Esophagus squamous epithelium (tissue), 5 donors: ENCODE measurements at places on chromosomes 3 and 15.

GRCh38 chr3:59258550-59259260 lies 208.9 kb upstream of the CFAP20DC start:
- no peaks in the 10 kb centered on the region for H3K4me1 ChIP-seq
- H3K27ac ChIP-seq = no peak overlapping the region
- no peak overlapping the region for H3K4me3 ChIP-seq
- no peaks in the 10 kb centered on the region for H3K36me3 ChIP-seq
- DNase-seq = no peak

GRCh38 chr3:156395961-156396710 lies 158.8 kb downstream of the SSR3 start:
- H3K27me3 ChIP-seq = no peaks in the 10 kb centered on the region
- DNase-seq = no peak
- no peaks in the 10 kb centered on the region for H3K36me3 ChIP-seq
- no peaks in the 10 kb centered on the region for H3K4me1 ChIP-seq
- no peak overlapping the region for H3K27ac ChIP-seq

DNA sequence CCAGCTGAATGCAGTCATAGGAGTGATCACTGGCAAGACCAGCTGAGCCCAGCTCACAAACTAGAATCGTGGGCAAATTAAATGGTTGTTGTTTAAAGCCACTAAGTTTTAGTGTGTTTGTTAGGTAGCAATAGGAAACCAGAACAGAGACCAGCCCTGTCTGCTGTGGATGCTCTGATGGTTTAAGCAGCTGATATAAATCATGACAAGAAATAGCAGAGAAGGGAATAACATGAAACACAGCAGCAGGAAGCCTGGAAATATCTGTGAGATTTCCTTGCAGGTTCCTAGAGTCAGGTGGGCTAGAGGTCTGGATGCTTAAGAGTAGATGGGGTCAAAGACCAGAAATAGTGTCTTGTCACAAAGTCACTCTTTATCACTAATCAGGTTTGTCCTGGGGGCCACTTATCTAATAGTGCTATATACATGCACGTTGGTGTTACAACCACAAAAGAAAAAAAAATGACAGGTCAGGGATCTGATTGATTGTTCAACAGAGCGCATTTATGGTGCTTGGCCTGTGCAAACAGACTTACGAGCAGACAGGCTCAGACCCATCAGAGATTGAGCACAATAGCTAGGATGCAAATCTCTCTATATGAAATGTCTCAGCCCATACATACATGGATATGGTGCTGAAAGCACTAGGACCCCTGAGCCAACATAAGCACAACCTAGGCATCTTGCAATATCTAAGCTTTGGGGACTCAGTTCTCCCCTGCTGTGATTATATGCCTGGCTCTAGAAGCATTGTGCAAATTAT lies 967.7 kb downstream of the AGBL1 start:
- no peaks in the 10 kb centered on the region for H3K36me3 ChIP-seq
- H3K4me3 ChIP-seq = no peak overlapping the region
- no peak for DNase-seq

DNA sequence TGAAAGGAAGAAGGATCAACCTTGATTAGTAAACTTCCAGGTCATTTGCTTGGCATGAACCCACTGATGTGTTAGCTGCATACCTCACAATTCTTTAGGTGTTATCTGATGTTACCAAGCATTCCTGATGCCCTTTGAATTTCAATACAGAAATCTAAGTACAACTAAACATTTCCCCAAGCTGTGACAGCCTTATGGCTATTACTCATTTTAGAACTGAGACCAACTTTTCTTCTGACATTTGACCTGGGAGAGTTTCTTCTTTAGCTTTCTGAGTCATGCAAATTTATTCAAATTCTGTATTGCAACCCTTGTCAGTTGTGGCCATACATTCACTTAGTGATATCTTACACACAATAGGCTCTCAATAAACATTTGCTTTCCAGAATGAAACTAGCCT lies 124.3 kb downstream of the TIGIT start:
- H3K27me3 ChIP-seq = no peaks in the 10 kb centered on the region
- no peaks in the 10 kb centered on the region for H3K4me1 ChIP-seq
- H3K4me3 ChIP-seq = no peak overlapping the region
- no peaks in the 10 kb centered on the region for H3K36me3 ChIP-seq
- H3K27ac ChIP-seq = no peak overlapping the region
- no peak for DNase-seq

GRCh38 chr3:132034097-132034485 lies 723 bp downstream of the CPNE4 start:
- H3K27ac ChIP-seq = no peak overlapping the region
- H3K36me3 ChIP-seq = no peaks in the 10 kb centered on the region
- no peak for DNase-seq
- no peaks in the 10 kb centered on the region for H3K27me3 ChIP-seq
- no peaks in the 10 kb centered on the region for H3K4me1 ChIP-seq
- peak overlapping the region; percentile 3 for H3K4me3 ChIP-seq

- no peak for DNase-seq
- peaks cover 6% of the 10 kb centered on the region for H3K27me3 ChIP-seq
- no peak overlapping the region for H3K27ac ChIP-seq
Observed at GRCh38 chr15:57384816-57385215, 8.5 kb downstream of the CGNL1 start.

DNA sequence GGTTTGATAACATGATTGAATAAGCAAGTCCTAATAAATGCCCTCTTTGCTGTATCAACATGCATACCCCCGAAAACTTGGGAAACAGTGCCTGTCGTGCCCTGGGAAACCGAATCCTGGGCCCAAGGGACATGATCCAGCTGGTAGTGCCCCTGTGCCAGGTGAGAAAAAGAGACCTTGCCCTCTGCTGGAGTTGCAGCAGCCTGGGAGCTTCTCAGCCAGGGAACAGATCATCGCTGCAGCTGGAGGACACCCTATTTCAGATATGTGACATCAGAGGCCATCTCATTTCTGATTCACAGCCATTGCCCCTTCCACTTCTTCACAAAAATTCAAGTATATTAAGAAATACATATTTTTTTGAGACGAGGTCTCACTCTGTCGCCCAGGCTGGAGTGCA lies 32.3 kb downstream of the STOML1 start:
- no peaks in the 10 kb centered on the region for H3K36me3 ChIP-seq
- H3K27me3 ChIP-seq = no peaks in the 10 kb centered on the region
- H3K27ac ChIP-seq = no peak overlapping the region
- no peak for DNase-seq
- H3K4me3 ChIP-seq = no peak overlapping the region

- H3K4me1 ChIP-seq = no peaks in the 10 kb centered on the region
- no peak for DNase-seq
- H3K27ac ChIP-seq = no peak overlapping the region
- no peaks in the 10 kb centered on the region for H3K27me3 ChIP-seq
- H3K36me3 ChIP-seq = no peaks in the 10 kb centered on the region
Observed at GRCh38 chr3:76242886-76243753, 457.8 kb upstream of the ZNF717 start.

DNA sequence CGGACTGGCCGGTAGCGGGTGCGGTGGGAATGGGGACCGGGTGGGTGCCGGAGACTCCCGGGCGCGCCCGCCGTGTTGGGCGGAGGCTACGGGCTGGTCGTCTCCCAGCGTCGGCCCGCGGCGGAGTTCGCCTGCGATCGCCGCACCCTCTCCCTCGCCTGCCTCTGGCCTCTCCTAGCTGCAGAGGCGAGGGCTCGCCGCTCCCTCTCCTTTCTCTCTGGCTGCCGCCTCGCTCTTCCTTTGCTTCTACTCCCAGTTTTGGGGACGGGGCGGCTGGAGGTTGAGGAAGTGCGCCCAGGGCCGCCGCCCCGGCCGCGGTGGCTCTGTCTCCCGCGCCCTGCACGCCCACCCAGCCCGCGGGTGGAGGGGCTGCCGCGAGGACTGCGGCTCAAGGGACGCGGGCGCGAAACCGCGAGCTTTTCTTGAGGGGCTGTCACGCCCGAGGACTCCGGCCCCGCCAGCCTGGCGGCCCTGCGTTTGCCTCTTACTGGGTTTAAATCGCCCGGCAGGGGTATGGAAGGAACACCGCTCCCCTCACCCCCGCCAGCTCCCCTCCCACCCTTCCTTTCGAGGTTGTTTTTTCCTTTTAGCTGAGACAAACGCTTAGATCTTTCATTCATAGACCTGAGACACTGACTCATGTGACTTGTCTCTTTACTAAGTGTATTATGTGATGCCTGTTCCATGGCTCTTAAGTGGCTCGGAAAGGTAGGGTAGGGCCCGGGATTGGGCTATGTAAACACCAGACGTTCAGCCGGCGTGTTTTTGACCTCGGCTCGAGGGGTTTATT lies 654 bp downstream of the PIK3CA start:
- H3K27ac ChIP-seq = peak overlapping the region; percentile 96
- DNase-seq = no peak
- peak overlapping the region; percentile 61 for H3K4me3 ChIP-seq
- H3K4me1 ChIP-seq = peaks cover 46% of the 10 kb centered on the region

- peaks cover 76% of the 10 kb centered on the region for H3K4me1 ChIP-seq
- no peaks in the 10 kb centered on the region for H3K27me3 ChIP-seq
- H3K36me3 ChIP-seq = no peaks in the 10 kb centered on the region
- peak overlapping the region; percentile 76 for H3K27ac ChIP-seq
- no peak for DNase-seq
Observed at GRCh38 chr3:195208183-195208582, 62.8 kb downstream of the XXYLT1 start.

GRCh38 chr15:51681303-51681963 lies at the start of gene SCG3:
SCG3 (plus strand) TSS chr15:51681503; CDS start chr15:51681756, 253 bp downstream.
- no peaks in the 10 kb centered on the region for H3K36me3 ChIP-seq
- DNase-seq = peak; percentile 5
- no peaks in the 10 kb centered on the region for H3K27me3 ChIP-seq

GRCh38 chr15:58546635-58547627 lies 115.1 kb downstream of the LIPC start:
- H3K4me3 ChIP-seq = no peak overlapping the region
- no peaks in the 10 kb centered on the region for H3K27me3 ChIP-seq
- H3K4me1 ChIP-seq = peaks cover 30% of the 10 kb centered on the region
- no peak for DNase-seq
- peak overlapping the region; percentile 16 for H3K27ac ChIP-seq
- H3K36me3 ChIP-seq = no peaks in the 10 kb centered on the region

DNA sequence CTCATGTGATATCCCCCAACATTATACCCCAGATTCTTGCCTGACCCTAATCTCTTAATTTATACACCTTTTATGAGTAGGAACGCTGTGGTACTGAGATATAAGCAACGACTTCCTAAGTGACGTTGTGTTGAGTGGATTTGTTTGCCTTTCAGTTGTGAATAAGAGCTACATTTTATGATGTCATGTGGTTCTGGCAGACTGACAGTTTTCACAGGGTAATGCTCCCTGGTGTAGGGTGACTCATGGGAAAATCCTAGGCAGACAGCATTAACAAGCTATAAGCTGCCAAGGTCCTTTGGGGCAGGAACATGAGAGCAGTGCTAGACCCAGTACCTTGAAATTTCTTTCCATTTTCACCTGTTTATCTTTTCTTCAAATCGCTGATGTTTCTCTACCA lies 11.2 kb downstream of the C3orf52 start:
- peaks cover 13% of the 10 kb centered on the region for H3K4me1 ChIP-seq
- H3K27ac ChIP-seq = peak overlapping the region; percentile 10
- H3K27me3 ChIP-seq = no peaks in the 10 kb centered on the region
- H3K36me3 ChIP-seq = no peaks in the 10 kb centered on the region
- no peak overlapping the region for H3K4me3 ChIP-seq
- no peak for DNase-seq

DNA sequence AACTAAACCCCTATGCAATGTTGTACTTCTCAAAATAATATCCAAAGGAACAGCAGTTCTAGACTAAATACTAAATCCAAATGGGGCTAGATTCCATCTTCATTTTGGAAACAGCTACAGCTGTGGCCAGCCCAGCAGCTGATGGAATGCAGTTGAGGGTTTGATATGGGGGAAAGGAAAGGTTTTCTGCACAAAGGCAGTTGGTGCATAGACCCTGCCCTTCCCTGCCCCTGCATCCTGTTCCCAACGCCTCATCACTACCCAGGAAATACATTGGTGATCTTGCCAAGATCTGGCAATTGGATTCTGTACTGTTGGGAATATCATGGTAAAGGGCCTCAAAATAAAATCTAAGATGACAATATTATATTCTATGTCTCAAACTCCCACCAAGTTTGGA lies 43.9 kb downstream of the DTWD1 start:
- no peak for DNase-seq
- H3K27ac ChIP-seq = no peak overlapping the region
- no peaks in the 10 kb centered on the region for H3K36me3 ChIP-seq
- H3K27me3 ChIP-seq = no peaks in the 10 kb centered on the region

DNA sequence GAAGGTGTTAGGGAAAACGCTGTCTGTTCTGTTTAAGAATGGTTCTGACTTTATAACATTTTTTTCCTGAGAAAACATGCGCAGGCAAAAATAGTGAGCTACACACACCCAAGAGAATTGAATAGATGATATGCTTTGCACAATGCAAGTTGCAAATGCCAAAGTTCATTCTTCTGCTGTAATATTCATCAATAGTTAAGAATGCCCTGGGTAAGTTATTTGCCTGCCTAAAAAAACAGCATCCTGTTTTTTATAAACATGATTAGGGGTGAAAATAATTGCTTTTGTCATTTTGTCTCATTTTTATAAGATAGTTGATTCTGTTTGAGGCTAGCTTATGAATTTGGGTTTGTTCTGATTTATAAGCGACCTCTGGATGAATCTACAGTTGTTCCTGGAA lies 99.4 kb downstream of the DTWD1 start:
- H3K4me1 ChIP-seq = no peaks in the 10 kb centered on the region
- no peak overlapping the region for H3K4me3 ChIP-seq
- DNase-seq = no peak
- no peaks in the 10 kb centered on the region for H3K36me3 ChIP-seq
- H3K27ac ChIP-seq = no peak overlapping the region

- H3K4me3 ChIP-seq = no peak overlapping the region
- no peaks in the 10 kb centered on the region for H3K36me3 ChIP-seq
- H3K27ac ChIP-seq = no peak overlapping the region
- H3K27me3 ChIP-seq = no peaks in the 10 kb centered on the region
Observed at GRCh38 chr15:71465131-71465955, 345.0 kb upstream of the NR2E3 start.

DNA sequence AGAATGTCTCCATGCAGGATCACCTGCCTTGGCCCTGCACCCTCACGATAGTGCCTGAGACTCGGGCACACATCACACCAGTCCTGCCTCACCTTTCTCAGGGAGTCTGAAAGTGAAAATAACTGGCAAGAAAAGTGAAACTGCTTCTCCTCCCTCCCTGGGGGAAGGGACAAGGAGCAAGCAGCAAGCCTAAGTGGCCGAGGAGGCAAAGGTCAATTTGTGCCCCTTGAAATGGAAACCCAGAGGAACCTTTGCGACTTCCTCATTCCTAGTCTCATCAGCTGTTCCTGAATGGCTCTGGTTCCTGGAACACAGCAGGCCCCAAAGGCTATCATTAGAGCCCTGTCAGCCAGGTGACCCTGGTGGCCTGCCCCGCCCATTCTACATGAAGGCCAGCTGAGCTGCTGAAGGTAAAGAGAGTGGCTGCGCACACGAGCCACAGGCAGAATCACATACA lies 28.0 kb upstream of the SLCO2A1 start:
- no peak overlapping the region for H3K27ac ChIP-seq
- DNase-seq = no peak
- no peaks in the 10 kb centered on the region for H3K27me3 ChIP-seq
- H3K36me3 ChIP-seq = no peaks in the 10 kb centered on the region
- H3K4me1 ChIP-seq = peaks cover 35% of the 10 kb centered on the region

- H3K27me3 ChIP-seq = peaks cover 78% of the 10 kb centered on the region
- no peaks in the 10 kb centered on the region for H3K36me3 ChIP-seq
- H3K27ac ChIP-seq = no peak overlapping the region
Observed at GRCh38 chr3:14552717-14553116, 12.6 kb upstream of the GRIP2 start.
